ENCODE measurements at places on chromosomes 6 and 20.

DNA sequence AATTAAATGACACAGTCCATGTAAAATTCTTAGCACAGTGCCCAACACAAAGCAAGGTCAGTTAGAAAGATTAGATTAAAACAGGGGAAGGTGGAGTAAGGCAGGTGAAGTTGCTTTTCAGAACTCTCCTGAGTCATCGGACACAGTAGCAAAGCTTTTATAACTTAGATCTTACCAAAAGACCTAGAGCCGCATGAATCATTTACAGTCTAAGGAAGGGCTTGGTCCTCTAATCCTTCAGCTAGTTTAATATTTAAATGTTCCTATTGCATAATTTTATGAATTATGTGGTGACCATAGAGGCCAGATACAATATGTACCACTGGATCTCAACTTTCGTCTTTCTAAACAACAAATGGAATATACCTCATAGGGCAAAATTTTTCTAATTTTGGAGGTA is 202.1 kb upstream of the SNX9 start:
- DNase-seq = no peak

- DNase-seq = no peak
Observed at GRCh38 chr6:170405311-170405975, 98.9 kb downstream of the FAM120B start.

DNA sequence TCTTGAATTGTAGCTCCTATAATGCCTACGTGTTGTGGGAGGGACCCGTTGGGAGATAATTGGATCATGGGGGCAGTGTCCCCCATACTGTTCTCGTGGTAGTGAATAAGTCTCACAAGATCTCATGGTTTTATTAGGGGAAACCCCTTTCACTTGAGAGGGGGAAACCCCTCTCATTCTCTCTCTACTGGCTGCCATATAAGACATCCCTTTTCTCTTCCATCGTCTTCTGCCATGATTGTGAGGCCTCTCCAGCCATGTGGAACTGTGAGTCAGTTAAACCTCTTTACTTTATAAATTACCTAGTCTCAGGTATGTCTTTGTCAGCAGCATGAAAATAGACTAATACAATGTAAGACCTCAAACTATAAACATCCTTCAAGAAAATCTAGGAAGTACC is 23.1 kb downstream of the PAQR8 start:
- no peak for DNase-seq

DNA sequence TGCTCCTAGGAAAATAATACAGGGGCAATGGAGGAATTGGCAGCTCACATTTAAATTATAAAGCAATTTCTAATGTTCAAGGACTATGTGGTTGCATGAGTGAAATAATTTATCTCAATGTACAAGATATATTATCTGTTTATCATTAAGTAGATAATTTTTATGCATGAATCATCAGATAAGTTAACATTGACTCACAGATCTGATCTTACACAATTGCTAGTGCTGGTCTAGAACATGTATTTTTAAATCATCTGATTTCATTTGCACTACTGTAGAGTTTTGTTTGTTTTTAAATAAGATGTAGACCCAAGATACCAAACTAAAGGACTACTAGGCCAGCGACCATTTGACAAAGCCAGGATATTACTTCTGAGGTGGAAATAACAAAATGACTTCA is 199.2 kb downstream of the BMP2 start:
- DNase-seq = no peak

GRCh38 chr6:27078734-27079357 is 168.7 kb upstream of the PRSS16 start:
- DNase-seq = peak; percentile 53

- DNase-seq = no peak
Observed at GRCh38 chr6:35365594-35366203, 23.3 kb downstream of the PPARD start.

DNA sequence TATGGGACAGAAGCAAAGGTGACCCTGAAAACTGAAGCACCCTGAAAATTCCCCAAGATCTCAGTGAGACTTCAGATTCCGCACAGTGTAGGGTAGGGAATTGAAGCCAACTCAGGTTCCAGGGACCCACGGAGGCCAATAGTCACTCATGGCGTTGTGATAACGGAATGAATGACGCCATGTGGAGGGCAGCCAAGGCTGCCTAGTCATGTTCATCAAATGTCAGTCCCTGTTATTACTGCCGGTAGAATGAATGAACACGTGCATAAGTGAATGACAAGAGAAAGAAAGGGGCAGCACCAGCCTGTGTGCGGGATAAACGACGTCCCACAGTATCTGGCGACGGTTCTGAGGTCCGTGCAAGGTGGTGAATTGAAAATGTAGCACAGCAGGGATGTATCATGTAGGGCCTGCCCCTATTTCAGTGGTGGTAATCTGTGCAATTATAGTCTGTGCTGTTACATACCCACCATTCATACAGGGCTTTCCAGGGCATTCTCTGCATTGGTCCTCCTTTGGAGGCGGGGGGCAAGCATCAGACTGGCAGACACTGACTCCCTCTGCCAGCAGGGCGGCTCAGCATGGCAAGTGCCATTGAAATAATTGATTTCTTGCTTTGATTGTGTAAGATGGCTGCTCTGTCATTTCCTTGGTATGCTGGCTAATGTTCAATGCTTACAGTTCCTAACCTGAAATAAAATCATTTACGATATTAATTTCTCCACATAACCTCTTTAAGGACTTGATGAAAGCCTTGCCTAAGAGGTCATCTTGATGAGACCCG is 386.9 kb downstream of the CDH4 start:
- no peak for DNase-seq

DNA sequence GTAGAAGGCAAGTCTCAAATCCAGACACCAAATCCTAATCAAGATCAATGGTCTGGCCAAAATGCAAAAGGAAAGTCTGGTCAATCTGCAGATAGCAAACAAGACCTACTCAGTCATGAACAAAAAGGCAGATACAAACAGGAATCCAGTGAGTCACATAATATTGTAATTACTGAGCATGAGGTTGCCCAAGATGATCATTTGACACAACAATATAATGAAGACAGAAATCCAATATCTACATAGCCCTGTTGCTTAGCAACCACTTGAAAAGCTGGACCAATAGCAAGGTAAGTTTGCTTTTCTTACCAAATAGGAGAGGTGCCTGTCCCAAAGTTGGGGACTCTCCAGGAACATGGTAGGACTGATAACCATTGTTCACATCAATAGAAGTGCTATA is 2.0 kb downstream of the SEMG2 start:
- no peak for DNase-seq

GRCh38 chr6:163926642-163927041 is 512.1 kb downstream of the QKI start:
- DNase-seq = no peak

DNA sequence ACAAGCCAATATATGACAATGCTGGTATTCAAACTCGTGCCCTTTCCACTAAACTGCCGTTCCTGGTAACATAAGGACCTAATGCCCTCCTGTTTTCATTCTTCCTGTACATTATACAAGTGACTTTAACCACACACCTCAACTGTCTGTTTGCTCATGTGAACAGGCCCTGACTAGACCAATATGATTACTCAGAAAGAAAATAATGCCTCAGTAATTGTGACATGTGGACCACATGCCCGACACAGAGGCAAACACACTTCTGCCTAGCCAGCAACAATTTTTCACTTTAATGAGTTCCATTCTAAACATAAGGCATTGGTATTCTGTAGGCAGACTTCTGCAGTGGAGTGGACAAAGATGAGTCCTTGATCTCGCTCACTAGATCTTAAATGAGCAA is 30.0 kb downstream of the SLC22A16 start:
- no peak for DNase-seq

- DNase-seq = peak; percentile 87
Observed at GRCh38 chr20:40689100-40689942, at the start of gene MAFB. TSS of gene MAFB (minus strand) at chr20:40689236. CDS start at chr20:40688850, 386 bp downstream.

Data from endothelial cell (in vitro differentiated cells).